ENCODE measurements at places on chromosomes 1 and 21.

GRCh38 chr1:114339379-114339778, 171.6 kb downstream of the TRIM33 start:
- DNase-seq: no peak

DNA sequence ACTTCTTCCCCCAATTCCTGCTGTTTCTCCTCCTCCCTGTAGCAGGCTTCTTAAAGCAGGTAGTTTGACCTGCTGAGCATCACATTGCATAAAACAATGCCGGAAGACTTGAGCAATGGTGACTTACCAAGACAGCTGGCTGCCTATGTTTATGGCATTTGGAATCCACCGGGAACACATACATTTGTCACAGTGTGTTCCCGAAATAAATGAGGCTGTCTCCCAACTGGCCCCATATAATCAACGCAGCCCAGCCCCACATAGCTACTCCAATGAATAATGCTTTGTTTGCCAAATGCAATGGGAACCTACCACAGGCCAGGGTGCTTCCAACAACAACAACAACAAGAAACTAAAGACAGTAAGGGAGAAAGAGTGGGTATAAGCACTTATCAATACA, 186.1 kb upstream of the MAP1LC3C start:
- DNase-seq: no peak

DNA sequence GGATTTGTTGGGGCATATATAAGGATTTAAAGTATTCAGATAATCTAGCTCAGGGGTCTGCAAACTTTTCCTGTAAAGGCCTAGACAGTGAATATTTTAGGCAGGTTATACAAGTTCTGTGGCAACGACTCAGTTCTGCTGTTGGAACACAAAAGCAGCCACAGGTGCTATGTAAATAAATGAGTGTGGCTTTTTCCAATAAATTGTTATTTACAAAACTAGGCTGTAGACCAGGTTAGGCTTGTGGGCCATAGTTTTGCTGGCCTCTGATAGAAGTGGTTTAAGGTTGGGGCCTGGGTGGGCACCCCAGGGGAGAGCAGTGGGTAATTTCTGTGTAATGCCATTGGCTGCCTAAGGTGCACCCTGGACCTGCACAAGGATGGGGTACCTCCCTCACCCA, 16.9 kb upstream of the IGFN1 start:
- no peak for DNase-seq

DNA sequence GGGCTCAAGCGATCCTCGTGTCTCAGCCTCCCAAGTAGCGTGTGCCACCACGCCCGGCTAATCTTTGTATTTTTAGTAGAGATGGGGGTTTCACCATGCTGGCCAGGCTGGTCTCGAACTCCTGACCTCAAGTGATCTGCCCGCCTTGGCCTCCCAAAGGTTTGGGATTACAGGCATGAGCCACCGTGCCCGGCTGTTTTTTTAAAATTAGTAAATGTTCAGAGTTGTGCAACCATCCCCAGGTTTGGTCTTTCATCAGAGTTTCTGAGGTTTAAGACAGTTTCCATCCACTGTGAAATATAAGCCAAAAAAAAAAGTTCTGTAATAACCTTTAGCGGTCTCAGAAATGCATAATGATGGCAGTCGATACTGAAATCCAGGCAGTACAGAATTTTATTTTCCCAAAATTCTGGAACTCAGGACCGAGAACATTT, 550 bp upstream of the SYT11 start:
- DNase-seq: peak; percentile 79

GRCh38 chr1:42418516-42418915, 37.3 kb downstream of the ZMYND12 start:
- no peak for DNase-seq

DNA sequence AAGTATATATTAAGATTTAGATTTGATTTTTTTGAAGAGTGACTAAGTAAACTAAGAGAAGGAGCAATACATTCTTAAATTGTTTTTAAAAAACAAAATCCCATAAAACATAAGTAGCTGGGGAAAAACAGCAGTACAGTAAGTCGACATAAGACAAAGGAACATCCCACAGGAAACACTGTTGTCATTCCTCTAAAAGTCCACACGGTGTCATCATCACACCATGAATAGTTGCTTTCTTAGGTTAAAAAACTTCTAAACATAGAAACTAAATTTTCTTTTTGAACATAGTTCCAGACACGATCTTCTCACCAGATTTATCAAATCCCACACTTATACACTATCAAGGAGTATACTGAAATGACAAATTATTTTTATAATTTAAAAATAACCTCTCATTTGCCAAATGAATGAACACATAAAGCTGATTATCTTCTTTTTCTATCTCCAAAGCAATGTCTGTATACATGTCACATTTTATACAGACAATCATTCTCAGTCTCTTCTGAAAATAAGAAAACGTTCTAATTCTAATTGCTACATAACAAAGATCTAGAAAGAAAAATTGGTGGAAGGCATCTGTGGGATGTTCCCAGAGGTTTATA, 15.8 kb downstream of the ODF2L start:
- DNase-seq: peak; percentile 39

GRCh38 chr1:62457955-62458354, 21.1 kb downstream of the USP1 start:
- no peak for DNase-seq

DNA sequence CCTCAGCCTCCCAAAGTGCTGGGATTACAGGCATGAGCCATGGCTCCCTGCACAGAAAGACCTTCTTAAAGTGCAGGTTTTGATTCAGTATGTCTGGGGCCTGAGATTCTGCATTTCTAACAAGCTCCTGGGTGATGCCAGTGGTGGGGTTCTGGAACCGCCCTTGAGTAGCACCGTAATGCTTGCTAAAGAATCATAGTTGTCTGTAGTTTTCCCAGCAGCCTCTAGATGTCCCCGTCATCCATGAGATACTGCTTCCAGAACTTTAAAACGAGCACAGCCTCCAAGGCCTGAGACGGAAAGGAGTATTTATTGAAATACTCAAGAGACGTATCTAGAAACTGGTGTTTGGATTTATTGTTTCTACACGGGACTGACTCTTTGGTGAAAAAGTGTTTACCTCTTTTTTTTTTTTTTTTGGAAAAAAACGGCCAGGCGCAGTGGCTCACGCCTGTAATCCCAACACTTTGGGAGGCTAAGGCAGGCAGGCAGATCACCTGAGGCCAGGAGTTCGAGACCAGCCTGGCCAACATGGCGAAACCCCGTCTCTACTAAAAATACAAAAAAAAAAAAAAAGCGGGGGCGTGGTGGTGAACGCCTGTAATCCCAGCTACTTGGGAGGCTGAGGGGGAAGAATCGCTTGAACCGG, 2.6 kb upstream of the TOR3A start:
- peak; percentile 3 for DNase-seq
